ENCODE measurements at places on chromosomes 2 and 18.

DNA sequence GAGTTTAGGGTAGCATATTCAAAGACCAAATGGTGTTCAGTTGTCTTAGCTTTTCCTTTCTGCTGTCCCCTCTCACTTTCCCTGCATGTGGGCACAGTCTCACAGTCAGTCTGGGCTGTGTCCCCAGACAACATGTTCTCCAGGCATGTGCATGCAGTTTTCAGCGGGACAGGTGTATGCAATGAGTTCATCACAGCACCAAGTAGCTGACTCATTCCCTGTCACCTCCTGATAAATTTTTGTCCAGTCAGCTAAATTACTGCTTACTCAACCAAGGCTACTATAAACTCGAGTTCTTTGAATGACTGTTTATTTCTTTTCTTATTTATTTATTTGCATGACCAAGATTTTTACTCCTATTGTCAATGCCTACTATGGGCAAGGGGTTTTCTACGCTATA lies 148.8 kb upstream of the CDH19 start:
- DNase-seq, result no peak

- DNase-seq, result no peak
These were observed 22.3 kb downstream of the SULT1C3 start for GRCh38 chr2:108262036-108262435.

- no peak for DNase-seq
These were observed 404.4 kb upstream of the MEIS1 start for GRCh38 chr2:66030553-66030952.

GRCh38 chr2:121810959-121811853 lies 55.8 kb downstream of the TSN start:
- no peak for DNase-seq

- no peak for DNase-seq
These were observed 480.3 kb upstream of the TNP1 start for GRCh38 chr2:217340176-217340575.

DNA sequence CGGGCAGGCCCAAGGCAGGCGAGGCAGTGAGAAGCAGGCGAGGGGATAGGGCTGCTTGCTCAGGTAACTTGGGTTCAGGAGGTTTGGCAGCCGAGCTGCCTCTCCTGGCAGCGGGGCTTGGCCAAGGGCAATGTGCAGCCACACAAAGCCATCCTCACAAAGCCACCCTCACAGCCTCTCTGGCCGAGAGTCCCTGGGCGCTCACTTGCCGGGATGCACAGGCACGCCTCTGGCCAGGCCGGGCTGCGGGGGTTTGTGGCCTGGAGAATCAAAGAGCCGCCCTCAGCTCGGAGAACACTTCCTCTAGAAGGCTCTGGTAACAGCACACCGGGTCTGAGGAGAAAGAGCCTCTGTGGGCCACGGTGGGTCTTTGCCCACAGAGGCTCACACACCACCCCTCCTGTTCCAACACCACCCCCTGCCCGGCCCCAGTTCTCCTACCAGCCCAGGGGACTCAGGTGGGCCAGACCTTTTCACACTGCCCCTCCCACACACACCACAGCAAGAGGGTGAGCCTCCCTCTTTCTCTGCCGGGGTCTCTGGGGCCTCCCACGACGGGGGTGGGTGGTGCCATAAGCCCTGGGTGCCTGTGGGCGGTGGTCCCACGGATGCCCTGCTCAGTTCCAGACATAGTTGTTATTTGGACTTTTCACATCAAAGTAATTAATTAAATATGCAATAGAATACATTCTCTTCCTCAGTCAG lies 186.9 kb downstream of the ZFP36L2 start:
- no peak for DNase-seq

DNA sequence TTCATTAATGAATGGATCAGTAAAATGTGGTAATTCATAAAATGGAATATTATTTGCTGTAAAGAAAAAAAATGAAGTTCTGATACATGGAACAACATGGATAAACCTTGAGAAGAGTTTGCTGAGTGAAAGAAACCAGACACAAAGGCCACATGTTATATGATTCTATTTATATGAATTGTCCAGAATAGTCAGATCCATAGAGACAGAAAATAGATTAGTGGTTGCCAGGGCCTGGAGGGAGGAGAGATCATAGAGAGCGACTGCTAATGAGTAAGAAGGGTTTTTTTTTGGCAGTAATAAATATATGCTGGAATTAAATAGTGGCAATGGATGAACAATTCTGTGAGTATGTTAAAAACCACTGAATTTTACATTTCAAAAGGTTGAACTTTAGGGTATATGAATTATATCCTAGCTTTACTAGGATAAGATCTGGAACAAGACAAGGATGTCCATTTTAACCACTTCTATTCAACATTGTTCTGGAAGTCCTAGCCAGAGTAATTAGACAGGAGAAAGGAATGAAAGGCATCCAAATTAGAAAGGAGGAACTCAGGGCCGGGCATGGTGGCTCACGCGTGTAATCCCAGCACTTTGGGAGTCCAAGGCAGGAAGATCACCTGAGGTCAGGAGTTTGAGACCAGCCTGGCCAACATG lies 48.8 kb downstream of the MAPRE2 start:
- DNase-seq, result no peak

DNA sequence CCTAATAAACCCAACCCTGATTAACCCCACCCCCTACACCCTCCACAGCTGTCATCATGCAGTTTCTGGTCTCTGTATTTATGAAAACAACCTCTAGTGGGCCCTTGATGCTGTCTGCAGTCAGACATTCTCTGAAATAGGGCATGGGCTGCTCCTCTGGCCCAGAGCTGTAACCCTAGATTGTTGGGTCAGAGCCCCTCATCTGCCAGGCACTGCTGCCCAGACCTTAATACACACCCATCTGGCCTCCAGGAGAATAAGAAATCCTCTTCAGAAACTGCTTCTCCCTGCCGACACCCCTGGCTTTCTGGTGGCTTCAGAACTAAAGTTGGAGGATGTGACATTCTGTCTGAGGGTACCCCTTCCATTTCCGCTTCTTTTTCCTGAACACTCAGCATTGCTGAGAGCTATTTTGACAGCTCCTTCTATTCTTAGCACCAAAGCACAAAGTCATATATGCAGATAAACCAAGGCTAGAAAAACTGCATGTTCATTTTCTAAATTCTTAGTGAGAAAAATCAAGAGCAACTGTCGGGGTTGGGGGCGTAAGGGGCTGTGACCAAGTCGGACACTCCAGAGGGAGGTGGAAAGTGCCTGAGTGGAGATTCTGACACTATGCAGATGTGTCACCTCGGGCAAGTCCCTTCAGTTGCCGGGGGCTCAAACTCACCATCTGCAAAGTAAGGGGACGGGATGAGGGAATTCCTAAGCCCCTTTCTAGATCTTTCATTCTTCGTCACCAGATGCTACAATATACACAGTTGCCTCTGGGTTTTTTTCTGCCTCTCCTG lies 28.7 kb downstream of the SRSF7 start:
- no peak for DNase-seq

Measured in esophagus squamous epithelium (tissue), 5 donors.